T-helper 2 cell treated with Interferon-gamma antibody and Interleukin-4, amounts not matched to agents 100 ng/mL and 5 ng/mL, for 36 hours (primary cell): ENCODE measurements at places on chromosomes 4 and X. TPM values are rescaled to one million over a fixed set of nuclear protein-coding genes. Genes with fewer than 3 reads are reported as not detected.

Gene SSX4
- total RNA-seq: not detected in 2 replicates

Gene GPC3
- 0.45 and 0.59 TPM in 2 replicates for total RNA-seq

Gene EDNRA
- not detected in 2 replicates for total RNA-seq

Gene S100G
- not detected in 2 replicates for total RNA-seq

Gene TMEM33
- 60.7 and 64.4 TPM in 2 replicates for total RNA-seq

Gene EFNB1
- total RNA-seq: 5.5 TPM in 2 replicates

Gene UGT2B17
- not detected in 2 replicates for total RNA-seq

Gene MAOA
- 19.6 and 20.8 TPM in 2 replicates for total RNA-seq

Gene CT45A9
- not detected in 2 replicates for total RNA-seq

Gene NUP62CL
- total RNA-seq: 1.0 and 1.5 TPM in 2 replicates

Gene ARSH
- total RNA-seq: not detected in 2 replicates

Gene GABRG1
- not detected in 2 replicates for total RNA-seq

Gene SFRP2
- total RNA-seq: not detected in 2 replicates

Gene CLGN
- total RNA-seq: 0.18 and 0.43 TPM in 2 replicates

Gene FUNDC2
- 51.2 and 54.4 TPM in 2 replicates for total RNA-seq

Gene FAM193A
- total RNA-seq: 33.1 TPM in 2 replicates

Gene WDR17
- total RNA-seq: 1.2 and 2.2 TPM in 2 replicates

Gene JCHAIN
- total RNA-seq: not detected in 2 replicates

Gene TLR10
- total RNA-seq: 0.05 TPM in 1 of 2 replicates, not detected in the other

Gene MGAT4D
- not detected in 2 replicates for total RNA-seq

Gene PSMD10
- total RNA-seq: 30.9 and 31.9 TPM in 2 replicates

Gene SUPT20HL1
- total RNA-seq: not detected in 2 replicates

Gene CFAP299
- total RNA-seq: not detected in 2 replicates

Gene GCNA
- 3.6 and 4.3 TPM in 2 replicates for total RNA-seq

Gene ASB9
- total RNA-seq: 0.77 and 1.2 TPM in 2 replicates

Gene IL1RAPL1
- total RNA-seq: not detected in 2 replicates

Gene BLTP1
- total RNA-seq: 31.6 and 36.4 TPM in 2 replicates

Gene TCEAL9
- 0.41 TPM in 2 replicates for total RNA-seq

Gene TASL
- 5.2 and 6.3 TPM in 2 replicates for total RNA-seq
